ENCODE measurements at places on chromosomes 6 and 20.

DNA sequence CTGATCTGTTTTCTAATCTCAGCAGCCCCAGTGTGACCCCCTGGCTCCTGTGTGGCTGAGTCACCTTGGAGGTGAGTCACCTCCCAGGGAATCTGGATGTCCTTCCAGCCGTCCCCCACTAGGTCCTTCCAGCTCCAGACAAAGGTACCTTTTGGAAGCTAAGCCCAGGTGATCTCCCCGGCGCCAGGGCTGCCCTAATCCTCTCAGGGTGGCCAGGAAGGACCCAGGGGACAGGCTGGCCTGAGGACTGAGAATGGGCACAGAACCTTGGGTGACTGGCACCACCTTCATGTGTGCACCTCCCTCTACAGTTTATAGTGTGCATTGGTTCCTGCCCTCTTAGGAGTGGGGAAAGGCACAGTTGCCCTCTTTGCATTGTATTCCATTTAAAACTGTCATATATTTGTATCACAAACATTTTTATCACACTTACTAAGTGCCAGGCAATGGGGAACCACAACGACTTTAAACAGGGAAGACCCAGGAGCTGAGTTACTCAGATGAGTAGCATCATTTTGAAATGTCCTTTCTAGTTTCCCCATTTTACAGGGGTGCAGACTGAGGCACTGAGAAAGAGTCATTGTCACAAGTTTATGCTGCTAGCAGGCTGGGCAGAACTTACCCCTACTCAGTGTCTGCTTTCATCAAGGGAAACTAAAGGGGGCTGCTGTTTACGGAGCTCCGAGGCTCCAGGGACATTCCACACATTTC, 2.6 kb upstream of the BPIFB4 start:
- no peak for DNase-seq

GRCh38 chr20:46930640-46931339, 36.1 kb downstream of the EYA2 start:
- no peak for DNase-seq

GRCh38 chr6:8627085-8627861, 191.9 kb upstream of the SLC35B3 start:
- DNase-seq = no peak

DNA sequence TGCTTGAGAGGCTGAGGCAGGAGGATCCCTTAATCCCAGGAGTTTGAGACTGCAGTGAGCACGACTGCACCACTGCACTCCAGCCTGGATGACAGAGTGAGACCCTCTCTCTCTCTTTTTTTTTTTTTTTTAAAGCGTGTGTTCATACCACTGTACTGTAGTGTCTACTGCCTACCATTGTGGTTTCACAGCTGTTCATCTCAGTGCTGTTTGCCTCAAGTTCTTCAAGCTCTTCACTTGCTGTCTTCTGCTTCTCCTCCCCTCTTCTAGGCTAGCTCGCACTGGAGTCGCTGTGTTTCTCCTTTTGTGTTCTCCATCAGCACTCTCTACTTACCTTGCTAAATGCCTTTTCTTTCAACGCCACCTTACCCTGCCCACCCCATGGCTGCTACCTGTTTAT, 7.4 kb downstream of the FOXO3 start:
- DNase-seq = no peak

DNA sequence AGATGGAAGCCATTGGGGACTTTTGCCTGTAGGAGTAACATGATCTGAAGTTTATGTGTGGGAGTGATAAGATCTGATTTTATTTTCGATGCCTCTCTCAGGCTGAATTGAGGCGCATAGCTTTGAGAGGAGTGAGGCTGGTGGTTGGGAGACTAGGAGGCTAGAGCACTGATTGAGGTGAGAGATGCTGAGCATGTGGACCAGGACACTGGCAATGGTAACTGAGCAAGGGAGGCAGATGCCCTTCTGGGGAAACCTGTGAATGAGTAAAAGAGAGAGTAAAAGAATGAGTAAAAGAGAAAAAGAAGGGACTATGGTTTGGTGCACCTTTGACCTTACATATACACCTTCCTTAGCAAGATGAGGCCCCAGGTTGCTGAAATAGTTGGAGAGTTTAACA, 3.0 kb downstream of the RRP36 start:
- no peak for DNase-seq

DNA sequence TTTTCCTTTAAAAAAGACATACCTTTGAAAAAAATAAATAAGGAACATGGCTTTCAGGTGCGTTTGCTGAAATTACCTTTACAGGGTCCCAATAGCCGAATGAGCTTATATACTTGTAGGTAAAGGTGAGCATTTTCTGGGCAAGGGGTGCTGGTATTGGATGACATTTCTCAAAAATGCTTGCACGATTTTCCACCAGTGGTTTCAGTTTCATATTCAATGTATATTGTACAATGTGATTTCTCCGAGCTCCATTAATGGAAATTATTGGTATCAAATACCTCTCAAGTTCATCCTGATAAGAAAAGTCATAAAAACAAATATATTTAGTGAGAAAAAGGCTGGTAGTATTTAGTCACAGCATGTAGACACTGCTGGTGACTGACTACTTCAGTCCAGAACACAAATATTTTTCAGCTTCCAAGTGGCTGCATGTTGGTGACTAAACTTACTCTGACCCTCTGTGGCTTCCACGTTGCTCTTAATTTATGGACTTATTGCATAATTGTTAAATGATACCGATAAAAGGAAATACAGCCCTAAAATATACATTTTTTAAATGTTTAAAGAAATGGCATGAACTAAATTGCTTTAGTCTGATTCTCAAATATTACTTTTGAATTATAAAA, 32.9 kb upstream of the ZBTB24 start:
- no peak for DNase-seq

GRCh38 chr6:146026873-146027272, 2.0 kb upstream of the GRM1 start:
- DNase-seq = no peak

DNA sequence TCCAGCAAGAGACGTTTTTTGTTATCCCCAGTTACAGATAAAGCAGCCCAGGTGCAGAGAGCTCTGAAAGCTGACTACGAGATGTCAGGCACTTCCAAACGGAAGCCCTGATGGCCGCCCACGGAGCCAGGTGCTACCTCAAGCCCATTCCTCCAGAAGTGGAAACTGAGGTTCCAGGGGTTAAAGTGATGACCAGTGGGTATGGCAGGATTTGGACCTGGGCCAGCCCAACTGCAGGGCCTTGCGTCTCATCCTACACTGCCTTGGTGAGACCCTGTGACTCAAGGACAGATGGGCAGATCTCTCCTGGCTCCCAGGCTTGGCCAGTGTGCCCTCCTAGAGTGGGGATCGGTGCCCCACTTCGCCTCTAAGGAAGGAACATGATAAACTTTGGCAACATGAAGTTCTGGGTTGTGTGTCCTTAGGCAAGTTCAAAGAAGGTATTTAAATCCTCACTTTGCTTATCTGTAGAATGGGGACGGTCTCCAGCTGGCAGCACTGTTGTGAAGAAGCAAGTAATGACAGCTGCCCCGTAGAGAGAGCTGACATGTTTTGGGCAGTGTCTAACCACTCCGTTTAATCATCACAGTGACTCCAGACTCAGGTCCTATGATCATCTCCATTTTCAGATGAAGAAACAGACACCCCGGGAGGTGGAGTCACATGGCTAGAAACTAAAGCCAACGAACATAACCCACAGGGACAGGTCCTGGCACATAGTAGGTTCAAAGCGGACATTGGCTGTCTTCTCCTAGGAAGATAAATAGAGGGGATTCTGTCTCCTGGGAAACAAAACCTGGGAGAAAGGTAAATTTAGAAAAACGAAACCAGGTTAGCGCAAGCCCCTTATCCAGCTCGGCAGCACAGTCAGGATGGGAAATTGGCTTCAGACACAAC, 34.4 kb upstream of the CDH22 start:
- no peak for DNase-seq

Data from activated CD8-positive, alpha-beta memory T cell treated with anti-CD3 and anti-CD28 coated beads, Interleukin-2, amount 50 U/mL, for 4 hours (primary cell).